M059J (cell line): ENCODE measurements at places on chromosomes 7 and 10.

DNA sequence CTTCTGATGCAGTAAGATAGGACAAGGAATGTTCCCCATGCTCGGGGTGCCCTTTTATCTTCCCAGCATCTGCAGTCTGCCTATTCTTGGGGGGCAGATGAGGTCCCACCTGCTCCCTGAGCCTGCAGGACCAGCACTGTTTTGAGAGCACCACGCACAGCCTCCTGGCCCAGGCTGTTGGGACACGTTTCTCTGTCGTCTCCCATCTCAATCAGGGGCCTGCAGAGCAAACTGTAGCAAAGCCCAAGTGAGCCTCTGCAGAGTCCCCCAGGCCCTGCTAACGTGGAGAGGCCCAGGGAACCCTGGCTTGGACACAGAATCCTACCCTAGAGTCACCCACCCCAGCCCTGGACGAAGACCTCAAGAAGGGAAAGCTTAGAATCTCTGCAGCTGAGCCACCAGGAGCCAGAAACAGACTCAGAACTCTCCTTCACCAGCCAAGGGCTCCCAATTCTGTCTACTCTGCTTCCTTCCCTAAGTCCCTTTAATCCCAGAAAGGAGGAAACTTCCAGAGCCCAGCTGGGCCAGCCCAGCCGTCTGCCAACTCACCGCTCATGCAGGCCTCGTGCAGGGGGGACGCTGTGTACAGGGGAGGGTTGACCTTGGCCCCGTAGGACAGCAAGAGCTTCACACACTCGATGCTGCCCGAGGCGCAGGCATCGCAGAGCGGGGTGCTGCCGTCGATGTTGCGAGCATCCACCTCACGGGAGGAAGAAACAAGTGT is 15.6 kb downstream of the ASB13 start:
- DNase-seq: no peak

DNA sequence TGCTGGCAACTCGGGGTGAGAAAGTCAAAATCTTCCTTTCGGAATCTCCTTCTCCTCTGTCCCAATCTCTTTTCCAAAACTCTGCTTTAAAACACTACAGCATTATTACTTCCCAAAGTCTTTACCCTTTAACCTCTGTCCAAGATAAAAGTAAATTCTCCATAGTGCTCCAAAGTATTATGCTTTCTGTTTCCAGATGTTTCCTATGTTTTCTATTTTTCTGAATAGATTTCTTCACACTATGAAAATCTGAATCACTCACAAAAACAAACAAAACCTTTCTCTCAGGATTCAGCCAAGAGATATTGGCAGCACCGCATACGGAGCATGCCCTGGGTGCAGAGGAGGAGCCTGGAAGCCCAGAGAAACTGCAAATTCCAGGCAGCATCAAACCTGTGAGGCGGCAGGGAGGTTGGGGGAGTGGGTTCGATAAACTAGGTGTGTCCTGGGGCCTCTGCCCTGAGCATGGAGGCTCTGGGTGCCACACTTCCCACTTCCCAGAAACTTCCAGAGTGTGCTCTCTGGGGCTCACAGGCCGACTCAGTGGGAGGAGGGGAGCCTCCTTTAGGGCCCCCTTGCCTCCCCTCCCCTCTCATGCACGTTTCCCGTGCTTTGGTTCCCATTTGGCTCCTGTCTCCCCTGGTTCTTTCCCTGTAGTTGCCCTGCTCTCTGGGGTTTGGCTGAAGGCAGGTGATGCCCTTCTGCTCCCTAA is 35.6 kb downstream of the VIPR2 start:
- no peak for DNase-seq

GRCh38 chr7:114924038-114924712 is 2.3 kb downstream of the MDFIC start:
- DNase-seq: no peak

GRCh38 chr7:44167920-44168319 is 21.3 kb downstream of the GCK start:
- no peak for DNase-seq

DNA sequence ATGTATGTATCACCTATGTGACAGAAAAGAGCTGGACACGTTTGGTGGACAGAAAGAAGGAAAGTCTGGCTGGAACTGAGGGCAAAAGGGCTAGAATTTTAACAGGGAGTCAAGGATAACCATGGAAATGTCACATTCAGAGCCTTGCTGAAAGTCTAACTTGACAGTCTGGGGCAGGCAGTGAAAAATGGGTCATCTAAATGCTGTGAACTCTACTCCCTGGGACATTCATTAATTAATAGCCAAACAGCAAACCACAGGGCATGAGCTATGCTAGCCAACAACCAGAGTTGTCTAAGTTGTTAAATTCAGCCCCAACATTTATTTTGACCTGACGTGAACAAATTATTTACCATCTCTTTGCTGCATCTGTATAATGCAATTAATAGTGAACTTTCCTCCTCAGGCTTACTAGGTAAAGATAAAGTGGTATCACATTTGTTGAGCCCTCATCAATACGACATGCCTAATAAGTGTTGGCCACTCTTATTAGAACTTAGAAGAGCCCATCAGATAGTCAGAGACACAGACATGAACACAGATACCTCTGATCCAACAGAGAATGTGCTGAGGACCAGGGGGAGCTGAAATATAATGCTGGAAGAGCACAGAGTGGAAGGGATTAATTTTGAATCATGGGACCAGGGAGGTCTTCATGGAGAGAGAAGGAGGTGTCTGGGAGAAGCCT is 109.9 kb downstream of the SORCS1 start:
- no peak for DNase-seq

DNA sequence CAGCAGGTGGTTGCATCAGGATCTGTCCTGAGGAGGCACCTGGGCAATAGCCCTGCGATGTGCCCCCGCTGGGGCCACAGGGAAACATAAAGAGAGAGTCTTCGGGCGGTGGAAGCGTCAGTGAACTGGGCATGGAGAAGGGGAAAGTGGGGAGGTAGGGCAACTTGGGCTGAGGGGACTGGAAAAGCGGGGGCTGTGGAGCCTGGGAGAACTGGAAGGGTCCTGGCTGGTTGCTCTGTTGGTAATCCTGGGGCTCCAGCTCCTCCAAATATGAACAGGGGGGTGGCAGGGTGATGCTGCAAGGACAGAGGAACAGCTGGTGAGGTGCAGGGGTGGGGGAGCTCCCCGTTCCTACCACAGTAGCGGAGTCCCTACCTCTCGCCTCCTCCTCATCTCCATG is 5.2 kb downstream of the NOBOX start:
- no peak for DNase-seq

GRCh38 chr7:7668706-7669105 is 28.2 kb downstream of the UMAD1 start:
- no peak for DNase-seq

DNA sequence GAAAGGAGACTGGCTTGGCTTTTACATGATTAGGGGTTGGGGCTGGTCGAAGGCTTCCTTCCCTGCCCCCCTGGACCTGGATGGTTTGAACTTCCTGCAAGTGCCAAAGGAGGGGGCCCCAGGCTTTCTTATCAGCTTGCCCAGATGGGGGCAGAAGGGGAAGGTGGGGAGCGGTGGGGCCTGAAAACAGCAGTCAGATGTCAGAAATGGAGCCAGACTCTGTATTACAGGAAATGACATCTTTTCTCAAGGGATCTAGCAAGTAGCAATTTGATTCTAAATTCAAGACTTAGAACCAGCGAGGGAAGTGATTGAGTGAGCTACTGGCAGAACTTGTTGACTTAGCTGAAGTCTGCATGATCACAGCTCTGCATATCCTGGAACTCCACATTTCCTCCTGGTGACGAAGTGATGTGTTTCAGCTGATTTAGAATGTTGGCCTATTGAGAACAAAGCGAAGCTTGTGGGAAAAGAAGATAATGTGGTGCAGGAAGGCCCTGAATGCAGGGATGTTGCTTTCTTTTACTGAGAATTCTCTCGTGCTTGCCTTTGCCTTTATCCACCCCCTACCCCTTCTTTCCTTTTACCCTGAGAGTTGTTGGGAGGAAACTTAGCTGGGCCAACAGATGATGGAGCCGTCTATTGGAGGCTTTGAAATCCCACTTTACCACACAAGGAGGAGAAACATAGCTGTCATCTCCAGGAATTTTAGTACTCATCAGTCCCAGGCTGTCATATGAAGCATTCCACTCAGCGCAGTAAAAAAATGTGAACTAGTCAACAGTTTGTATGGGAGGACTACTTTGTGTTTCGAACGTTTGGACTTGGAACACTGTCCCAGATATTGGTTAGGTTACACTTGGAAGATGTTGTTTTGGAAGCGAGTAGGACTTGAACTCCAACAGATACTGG is 43.2 kb downstream of the CCNY start:
- DNase-seq: no peak

GRCh38 chr7:51229106-51229537 is 87.5 kb downstream of the COBL start:
- DNase-seq: no peak

- DNase-seq: peak; percentile 97
Measured at GRCh38 chr7:135856356-135857144, 107.9 kb upstream of the FAM180A start.

DNA sequence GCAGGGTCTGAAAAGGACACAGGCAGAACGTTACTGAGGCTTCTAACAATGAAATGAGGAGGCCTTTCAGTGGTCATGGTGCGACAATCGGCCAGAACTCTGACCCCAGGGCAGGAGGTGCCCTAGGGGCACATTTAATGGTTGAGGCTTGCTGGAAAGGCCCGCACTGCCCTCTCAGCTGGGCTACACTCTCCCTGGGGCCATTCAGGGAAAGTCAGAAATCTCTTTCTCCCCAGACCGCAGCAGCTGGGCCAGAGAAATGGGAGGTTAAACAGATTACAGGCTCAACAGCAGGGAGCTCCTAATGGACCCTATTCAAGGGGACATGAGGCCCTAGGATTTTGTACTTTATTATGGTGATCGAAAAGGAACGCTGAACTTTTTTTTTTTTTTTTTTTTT is 85.6 kb upstream of the FGFR2 start:
- no peak for DNase-seq

GRCh38 chr7:43353902-43354301 is 229.0 kb upstream of the STK17A start:
- no peak for DNase-seq

DNA sequence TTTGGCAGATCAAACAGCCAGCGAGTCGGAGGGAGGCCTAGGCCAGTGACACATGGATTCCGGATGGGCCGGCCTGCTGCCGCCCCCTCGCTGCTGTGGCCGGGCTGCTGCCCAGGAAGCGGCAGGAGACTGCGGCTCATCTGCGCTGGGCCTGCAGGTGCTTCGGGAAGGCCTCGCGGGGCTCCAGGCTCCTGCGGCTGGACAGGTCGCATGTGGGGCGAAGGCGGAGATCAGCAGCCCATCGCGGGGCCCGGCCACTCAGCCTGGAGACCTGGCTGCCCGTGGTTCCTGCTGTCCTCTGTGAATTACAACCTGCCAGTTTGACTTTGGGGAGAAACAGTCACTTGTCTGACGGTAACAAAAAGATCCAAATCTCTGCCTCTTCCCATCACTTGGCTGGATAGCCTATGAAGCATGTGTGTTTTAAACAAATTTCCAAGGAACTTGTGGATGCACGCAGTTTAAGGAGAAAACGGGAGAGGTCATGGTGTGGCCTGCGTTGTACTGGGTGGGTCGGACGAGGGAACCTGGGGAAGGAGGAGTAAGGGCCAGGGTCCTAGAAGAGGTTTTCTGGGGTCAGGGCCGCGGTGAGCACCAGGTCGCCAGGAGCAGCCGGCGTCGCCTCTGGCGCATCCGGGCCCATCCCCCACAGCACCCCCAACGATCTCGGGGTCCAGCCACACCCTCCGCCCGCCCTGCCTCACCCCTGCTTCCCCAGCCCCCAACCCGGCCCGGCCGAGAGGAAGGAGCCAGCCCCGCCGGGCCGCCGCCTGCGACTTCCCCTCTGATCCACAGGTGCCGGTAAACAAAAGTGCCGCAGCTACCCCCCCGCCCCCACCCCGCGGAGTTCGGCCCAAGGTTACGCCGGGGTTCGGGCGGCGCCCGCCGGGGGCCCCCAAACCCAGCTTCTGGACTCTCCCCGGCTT is 1.6 kb downstream of the SPOCK2 start:
- no peak for DNase-seq

DNA sequence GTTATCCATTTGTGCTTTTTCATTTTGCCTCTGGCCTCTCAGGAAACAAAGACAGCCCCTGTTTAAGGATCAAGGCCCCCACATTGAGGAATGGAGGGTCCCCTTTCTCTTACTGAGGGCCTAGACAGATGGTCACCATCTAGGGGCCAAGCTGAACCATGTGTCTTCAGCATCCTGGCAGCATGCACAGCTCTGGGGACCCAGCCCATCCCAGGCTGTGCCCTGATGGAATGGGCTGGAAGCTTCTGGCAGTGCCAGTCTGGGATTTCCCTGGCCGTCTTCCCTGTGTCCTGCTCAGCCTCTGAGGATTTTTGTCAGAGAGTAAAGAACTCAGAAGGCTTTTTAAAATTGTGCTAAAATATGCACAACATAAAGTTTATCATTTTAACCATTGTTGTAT is 116.8 kb downstream of the ITIH5 start:
- DNase-seq: no peak

DNA sequence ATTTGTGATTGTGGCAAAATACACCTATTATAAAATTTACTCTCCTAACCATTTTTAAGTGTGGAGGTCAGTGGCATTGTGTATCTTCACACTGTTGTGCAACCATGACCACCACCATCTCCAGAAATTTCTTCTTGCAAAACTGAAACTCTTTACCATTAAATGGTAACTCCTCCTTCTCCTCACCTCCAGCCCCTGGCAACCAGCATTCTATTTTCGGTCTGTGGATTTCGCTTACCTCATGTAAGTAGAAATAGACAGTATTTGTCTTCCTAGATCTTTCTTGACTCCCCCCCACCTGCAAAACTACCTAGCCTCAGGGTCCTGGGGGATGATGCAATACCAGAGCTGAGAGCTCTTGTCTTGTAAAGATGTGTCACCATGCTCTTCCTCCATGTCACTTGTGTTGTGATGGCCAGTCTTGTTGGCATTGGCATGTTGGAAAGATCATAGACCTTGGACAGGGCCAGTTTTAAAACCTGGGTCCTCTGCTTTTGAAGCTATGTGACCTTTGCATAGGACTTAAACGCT is 71.1 kb upstream of the EMX2 start:
- DNase-seq: no peak

DNA sequence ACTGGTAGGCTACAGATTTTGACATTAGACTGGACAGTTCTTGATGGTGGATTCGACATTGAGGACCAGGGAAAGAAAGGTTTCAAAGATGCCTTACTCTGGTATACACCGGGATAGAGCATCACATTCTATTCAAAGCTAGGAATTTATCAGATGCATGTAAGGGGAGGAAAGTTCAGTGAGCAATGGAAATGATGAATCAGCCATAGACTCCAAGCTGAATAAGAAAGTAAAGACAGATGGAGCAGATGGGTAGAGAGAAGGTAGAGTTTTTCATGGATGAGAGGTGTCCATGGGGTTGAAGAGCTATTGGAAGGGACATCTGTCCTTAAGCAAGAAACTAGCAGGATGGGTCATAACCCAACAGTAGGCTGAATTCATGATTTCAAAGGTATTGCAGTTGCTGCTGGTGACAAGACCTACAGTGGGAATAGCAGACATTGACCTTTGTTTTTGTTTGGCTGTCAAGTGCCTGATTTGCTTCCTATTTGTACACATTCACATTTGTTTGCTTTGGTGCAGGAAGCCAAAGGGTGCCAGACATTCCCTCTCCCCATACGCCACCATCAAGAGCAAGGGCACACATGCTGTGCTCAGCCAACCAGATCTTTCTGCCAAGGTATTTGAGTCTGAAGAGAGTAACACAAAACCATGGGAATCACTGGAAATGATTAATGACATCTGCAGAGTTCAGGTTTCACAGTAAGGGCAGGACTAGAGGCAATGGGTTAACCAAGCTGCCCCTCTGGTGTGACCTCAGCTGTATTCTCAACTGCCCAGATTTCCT is 8.6 kb upstream of the CACUL1 start:
- DNase-seq: peak; percentile 25
